Activated T-cell treated with anti-CD3 and anti-CD28 coated beads, Interleukin-2, amount 50 U/mL, for 1 hour (primary cell): ENCODE measurements at places on chromosomes 1 and 21.

DNA sequence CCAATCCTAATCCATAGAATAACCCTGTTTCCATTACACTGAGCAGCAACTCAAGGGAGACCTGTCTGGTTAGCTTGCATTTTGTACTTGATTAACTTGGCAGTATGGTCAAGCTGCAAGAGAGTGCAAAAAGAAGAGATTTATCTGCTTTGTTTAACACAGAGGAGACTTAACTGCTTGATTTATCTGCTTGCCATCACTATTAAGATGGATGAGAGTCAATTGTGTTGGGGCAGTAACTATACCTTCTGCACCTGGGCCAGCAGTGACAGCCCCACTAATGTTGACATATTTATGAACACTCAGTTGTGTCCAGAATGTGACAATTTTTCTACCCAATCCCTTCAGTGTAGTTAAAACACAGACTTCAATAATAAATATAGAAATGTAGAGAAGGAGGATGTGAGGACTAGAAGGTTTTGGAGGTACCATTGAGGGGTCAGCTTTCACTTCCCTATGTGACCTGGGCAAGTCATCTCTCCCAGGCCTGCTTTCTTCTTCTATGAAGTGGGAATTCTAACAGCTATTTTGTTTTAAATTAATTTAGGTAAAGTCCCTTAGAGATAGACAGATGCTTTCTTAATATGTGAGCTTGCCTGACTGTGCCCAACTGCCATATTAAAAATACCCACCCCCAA, 159.1 kb upstream of the KCNK2 start:
- DNase-seq: no peak

GRCh38 chr1:93723733-93724270, 42.2 kb upstream of the BCAR3 start:
- DNase-seq: no peak

GRCh38 chr1:183353597-183353996, 64.6 kb downstream of the NMNAT2 start:
- DNase-seq: no peak

DNA sequence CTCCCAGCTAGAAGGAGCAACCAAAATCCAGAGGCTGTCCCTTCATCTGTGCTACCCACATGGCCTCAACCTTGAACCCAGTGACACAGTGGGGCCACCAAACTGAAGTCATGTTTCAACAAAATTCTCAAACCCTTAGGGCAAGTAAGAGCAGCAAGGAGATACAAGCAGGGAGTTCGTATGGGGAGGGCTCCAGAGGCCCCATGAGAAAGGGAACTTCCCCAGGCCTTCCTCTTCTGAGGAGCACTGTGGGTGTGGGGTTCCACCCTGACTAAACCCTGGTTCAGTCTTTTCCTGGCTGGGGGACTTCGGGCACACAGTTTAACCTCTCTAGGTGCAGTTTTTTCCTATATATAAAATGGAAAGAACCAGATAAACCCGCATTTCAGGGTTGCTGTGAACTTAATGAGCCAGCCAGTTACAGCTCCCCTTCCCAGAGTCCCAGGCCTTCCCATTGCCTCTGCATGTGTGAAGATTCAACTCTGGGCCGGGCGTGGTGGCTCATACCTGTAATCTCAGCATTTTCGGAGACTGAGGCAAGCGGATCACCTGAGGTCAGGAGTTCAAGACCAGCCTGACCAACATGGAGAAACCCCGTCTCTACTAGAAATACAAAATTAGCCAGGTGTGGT, 8.0 kb upstream of the THEMIS2 start:
- DNase-seq: no peak

DNA sequence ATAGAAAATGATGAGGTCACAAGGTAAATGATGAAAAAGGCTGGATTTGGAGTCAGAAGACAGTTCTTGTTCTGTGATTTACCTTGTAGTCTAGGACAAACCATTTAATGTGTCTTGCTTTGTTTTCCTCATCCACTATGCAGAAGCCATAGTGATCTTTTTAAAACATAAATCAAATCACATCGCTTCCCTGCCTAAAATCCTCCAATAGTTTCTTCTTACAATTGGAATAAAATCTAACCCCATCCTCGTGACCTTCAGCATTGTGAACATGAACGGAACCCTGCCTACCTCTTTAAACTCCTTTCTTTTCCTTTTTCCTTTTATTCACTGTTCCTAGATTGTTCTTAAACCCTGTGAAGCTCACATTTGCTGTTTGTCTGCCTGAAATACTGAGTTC, 204.9 kb upstream of the SAMSN1 start:
- no peak for DNase-seq

DNA sequence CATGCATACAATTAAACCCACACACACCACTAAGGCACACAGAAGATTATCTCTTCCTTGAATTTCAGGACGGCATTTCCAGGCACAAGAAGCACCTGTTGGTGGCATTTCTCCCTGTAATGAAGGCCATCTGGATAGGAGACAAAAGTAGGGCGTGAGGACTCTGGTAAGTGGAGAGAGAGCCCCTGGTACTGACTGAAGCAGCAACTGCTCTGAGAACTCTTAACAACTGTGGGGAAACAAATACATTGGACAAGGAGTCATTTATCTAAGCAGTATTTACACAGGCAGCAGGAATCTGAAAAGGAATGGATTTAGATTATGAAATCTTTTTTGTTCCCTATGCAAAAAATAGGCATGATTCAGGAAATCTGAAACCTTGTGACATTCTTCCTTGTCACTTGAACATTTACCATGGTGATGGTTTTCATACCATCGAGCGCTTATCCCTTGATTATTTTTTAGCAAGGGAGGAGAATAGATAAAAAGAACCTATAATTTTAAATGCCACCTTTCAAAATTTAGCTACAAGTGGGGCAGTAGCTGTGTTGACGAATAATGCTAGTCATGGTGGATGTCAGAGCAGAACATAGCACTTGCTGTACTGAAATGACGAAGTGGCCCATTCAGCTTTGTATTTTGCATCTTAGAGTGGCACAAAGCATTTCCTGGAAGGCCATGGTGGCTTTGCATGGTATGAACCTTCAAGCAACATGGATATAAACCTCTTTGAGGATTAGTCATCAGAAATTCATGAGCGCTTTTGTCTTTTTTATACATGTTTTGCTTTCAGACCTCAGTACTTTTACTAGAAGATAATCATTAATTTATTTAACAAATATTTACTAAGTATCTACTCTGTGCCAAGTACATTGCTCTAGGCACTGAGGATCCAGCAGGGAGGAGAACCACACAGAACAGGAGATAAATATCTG, 362.0 kb downstream of the ADGRL2 start:
- DNase-seq: no peak

DNA sequence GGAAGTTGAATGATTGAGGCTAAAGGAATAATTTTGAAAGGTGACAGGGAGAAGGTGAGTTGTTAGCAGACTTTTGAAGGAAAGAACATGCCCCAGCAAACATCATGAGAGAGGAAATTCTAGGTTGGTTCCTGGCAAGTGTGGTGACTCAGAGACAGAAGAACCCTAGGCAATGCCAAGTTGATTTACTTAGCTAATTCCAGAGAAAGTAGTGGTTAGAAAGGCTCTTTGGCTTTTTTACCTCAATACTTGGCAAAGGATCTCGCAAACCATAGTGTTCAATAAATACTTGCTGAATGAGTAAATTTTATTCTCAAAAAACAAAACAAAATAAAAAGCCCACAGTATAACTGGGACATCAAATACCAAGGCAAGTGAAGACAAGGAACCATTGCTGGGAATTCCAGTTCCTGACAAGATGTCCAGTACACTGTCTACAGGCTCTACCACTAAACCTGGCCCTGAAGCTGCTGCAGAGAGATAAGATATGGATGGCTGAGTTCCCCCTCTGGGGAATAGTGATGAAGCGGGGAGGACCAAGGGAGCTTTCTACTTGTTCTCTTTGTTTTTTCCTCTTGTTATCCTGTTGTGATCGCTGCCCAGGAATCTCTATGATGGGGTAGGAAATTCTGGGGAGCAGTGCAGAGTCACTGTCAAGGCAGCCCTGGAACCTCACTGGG, 48.2 kb downstream of the IL12RB2 start:
- no peak for DNase-seq
